GF-D8 (cell line): ENCODE measurements at places on chromosomes 5 and 9.

GRCh38 chr5:39599721-39600431, 175.1 kb upstream of the DAB2 start:
- no peak for DNase-seq

GRCh38 chr9:123866497-123866896, 63.4 kb downstream of the DENND1A start:
- peak; percentile 8 for DNase-seq

- no peak for DNase-seq
Observed at GRCh38 chr9:130354806-130355205, 89.2 kb downstream of the HMCN2 start.

- DNase-seq: no peak
Observed at GRCh38 chr9:24118190-24118589, 292.1 kb upstream of the ELAVL2 start.

- DNase-seq: no peak
Observed at GRCh38 chr9:79408617-79409016, 163.1 kb upstream of the TLE4 start.
